ENCODE measurements at places on chromosomes 12 and 14.

- DNase-seq = no peak
Observed at GRCh38 chr12:110282300-110282860, 1.3 kb downstream of the ATP2A2 start.

GRCh38 chr12:5473076-5473782 lies 41.3 kb downstream of the NTF3 start:
- DNase-seq = no peak

DNA sequence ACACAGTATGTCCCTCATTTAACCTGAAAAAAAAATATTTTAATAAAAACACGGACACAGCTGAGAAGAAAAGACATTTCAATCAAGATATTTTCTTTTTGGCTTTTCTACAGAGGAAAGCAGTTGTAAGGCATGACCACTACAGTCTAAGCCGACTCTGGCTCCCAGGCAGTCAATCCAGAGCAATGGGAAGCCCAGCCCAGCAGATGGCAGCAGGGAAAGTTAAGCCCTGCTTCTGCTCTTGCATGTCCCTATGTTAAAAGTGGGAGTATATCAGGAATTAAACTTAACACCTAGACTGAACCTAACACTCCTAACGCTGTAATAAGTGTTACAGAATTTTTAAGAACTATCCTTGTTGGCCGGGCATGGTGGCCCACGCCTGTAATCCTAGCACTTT lies 19.5 kb upstream of the HAL start:
- DNase-seq = no peak

GRCh38 chr12:32847287-32847686 lies 49.3 kb downstream of the PKP2 start:
- no peak for DNase-seq

DNA sequence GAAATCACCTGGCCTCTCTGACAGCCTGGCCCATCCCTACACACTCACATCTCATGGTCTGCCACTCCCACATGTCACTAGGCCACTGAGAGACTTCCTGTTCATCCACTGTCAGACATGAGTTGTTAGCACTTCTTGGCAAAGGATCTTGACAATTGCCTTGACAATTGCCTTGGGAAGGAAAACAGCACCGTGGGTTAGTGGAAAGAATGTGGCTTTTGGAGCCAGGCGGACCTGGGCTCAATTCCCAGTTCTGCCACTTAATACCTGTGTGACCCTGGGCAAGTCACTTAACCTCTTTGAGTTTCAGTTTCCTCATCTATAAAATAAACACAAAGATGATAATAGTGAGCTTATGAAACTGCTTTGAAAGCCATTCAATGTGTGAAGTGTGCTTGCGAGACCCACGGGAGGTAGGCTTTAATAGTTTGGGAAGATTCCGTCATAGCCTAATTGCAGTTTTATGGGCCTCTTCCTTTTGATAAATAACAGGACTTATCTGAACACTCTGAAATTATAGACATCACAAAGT lies 250.4 kb downstream of the C12orf75 start:
- no peak for DNase-seq

DNA sequence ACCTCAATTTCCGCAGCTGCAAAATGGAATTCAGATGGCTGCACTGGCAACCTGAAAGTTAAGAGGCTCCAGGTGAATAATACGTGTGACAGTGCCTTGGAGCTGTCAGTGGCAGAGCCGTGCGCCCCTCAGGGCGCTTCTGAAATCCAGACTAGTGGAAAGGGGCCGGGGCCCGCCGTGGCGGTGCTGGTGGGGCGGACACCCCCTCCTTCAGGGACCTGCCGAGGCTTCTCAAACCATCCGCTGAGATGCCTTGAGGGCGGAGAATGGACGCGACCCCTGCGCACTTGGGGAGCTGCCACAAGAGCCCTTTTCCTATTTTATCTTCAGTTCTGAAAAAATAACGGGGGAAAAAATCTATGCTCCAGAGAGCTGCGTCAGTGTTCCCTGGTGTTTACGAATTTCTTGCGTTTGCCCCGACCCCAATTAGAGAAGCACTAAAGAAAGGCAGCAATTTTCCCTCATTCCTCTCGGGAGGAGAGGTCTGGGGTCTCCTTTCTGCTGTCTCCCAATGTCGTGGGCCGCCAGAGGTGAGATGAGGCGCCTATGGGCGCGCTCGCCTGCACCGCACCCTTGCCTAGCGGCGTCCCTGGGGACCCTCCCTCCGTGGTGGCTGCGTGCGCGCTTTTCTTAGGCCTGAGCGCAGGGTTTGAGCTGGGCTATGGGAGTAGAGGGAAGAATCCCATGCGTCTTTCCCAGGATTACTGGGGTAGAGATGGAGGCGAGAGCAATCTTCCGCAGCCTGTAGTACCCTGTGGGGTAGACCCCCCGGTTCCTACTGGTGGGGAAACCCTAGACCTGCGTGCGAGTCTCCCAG lies 2.2 kb downstream of the NOS1 start:
- DNase-seq = no peak

GRCh38 chr12:33828326-33828725 lies 194.0 kb upstream of the ALG10 start:
- no peak for DNase-seq

DNA sequence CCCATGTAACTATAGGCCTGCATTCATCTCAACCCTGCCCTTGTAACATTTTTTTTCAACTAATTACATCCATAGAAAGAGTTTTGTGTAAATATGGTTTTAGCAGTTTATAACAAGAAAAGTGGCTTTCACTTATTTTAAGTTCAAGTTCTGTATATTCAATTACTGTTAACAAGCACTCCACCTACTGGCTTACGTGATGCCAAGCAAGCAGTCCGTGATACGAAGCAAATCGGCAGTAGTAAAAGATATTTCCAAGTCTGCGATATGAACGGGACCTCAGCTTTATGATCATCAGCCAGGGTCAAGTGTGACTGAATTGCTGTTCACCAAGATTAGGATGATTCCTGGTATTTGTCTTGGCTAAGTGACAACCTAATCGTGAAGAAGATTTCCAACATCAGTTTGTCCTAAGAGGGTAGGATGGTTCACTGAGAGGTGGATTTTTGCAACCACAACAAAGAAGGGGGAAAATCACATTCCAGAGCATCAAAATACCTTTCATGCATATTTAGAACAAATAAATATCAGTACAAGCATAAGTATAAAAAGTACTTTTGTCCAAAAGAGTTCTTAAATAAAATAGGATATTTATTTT lies 456.2 kb downstream of the FOXG1 start:
- no peak for DNase-seq

DNA sequence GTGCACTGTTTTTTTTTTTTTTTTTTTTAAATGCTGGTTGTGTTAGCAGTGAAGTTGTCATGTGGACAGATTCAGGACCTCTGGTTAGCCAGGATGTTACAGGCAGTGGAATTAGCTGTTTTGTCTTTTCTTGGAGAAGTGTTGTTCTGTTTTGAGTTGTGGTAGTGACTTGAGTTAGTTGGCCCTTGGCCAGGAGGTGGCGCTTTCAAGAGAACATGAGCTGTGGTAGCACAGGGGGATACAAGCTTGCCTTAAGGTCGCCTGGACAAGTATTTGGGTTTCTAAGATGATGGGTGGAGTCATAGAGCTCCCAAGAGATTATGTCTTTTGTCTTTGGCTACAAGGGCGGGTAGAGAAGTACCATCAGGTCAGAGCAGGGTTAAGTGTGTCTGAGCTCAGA lies 33.3 kb upstream of the CCDC198 start:
- no peak for DNase-seq

DNA sequence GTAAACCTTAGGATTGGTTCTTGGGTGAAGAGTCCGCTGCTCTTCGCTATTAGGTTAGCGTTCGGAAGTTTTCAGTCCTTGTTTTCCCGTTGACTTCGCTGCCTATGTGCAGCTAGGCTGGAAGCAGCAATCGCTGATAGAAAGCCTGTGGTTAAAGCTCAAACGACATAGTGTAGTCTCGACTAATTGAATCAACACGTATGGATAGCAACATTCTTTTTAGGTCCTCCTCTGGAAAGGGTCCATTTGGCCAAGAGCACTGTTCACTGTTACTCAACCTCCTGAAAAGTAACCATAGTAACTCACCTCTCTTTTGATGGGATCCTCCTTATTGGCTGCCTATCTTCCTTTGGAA lies 355.5 kb downstream of the SNAPC1 start:
- DNase-seq = no peak

- no peak for DNase-seq
Observed at GRCh38 chr14:54709444-54709843, 142.5 kb downstream of the SAMD4A start.

GRCh38 chr14:71705460-71705859 lies 226.8 kb upstream of the RGS6 start:
- DNase-seq = no peak

DNA sequence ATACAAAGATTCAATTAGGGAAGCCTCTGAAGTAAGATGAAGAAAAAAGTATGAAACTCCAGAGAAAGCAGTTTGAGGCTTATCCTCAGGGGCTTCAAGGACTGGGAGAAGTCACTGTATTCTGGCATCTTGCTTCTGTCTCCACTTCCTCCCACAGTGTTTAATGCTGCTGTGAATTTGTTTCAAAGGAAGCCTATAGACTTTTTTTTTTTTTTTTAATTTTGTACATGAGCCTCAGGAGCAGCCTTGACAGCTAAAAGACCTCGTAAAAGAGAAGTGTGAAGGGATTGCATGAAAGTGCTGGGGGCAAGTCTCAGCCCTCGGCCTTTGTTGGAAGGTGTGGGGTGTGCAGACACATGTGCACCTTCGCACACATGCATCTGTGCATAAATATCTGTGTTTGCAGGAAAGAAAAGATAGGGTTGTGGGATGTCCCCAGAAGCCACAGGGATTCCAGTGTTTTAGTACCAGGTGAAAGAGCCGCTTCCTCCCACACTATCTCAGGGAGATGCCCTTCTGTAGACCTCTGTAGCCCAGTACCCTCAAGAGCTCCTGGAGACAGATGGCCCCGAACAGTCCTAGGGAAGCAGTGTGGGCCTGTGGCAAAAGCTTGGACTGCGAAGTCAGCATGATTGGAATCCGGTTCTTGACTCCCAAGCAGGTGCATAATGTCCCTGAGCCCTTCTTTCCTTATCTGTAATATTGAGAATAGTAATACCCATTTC lies 193.5 kb upstream of the BCL2L14 start:
- DNase-seq = no peak

GRCh38 chr14:92895352-92895878 lies 27.5 kb upstream of the CHGA start:
- no peak for DNase-seq

DNA sequence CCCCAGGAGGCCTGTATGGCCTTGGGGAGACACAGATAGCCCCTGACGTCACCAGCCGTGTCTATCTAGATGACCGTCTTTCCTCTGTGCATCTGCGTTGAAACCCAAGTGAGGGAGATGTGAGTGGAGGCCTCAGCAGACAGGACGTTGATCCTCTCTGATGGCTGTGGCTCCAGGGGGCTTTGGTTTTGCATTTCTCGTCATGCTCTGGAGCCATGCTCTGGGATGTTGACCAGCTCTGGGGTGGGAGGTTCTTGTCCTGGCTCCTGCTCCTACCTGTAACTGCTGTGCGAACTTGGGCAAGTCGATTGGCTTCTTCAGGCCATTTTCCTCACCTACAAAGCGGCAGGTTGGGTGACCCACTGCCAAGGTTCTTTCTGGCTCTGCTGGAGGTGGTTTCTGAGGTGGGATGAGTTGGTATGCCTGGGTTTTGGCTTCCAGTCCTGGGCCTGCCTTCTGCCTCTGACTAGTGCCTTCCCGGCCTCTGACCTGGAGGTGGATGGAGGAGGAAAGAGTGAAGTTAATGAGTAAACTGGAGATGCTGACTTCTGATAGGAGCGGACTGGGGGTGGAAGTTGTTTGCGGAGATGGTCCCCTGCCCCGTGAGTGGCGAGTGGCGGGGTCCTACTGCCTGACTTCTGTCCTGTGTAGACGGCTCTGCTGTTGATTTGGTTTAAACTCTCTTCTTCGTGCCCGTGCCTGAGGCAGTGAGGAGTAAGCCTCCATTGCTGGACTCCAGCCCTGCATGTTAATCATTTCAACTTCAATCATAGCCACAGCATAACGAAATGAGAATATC lies 8.4 kb downstream of the TSPAN9 start:
- no peak for DNase-seq

GRCh38 chr12:16634786-16635185 lies 28.8 kb upstream of the LMO3 start:
- no peak for DNase-seq

DNA sequence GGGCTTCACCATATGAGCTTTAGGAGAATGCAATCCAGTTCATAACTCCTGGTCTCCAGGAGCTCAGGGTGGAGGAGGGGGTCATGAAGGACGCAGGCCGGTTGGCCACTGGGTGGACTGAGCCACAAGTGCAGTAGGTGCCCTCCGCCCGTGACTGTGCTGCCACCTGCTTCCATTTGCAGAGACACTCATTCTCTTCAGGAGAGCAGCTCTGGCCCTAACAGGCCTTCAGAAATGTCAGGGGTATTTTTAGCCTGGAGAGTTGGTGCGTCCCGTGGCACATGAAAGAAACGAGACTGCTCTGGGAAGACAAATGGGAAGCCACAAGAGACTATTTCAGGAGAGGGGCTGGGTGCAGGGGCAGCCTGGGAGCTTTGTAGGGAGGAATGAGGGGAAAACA lies 74.6 kb upstream of the MYL2 start:
- DNase-seq = no peak

DNA sequence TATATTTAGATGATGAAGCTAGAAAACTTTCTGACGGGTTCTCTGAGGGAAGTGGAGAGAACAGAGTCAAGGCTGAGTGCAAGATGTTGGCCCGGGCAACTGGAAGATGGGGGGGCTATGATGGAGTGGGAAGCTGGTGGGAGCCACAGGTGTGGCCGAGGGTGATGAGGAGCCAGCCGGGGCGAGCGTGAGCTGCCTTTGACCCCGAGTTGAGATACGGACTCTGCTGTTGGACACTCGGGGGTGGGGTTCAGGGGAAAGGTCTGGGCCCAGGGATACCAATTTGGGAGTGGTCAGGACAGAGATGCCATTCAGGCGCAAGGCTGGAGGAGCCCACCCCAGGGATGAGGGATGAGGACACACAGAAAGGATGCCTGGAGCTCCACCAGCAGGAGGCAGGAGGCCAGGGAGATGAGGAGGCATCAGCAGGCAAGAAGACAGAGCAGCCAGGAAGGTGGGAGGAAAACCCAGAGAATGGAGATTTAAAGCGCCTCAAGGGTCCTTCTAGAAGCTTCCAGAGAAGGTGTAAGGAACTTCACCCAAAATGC lies 9.0 kb downstream of the SCARB1 start:
- DNase-seq = no peak

DNA sequence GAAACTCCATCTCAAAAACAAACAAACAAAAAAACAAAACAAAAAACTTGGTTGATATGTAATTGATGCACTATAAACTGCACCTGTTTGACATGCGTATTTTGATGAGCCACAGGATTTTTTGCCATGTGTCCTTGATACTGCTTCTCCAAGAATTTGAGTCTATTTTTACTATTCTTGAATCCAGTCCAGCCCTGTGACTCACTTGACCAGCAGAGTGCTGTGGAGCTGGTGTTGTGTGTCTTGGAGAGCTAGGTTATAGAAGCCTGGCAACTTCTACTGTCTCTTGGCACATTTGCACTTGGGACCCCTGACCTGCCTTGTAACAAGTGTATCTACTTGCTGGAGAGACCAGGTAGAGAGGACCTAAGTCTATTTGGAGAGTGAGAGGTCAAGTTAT lies 52.0 kb downstream of the KLRG1 start:
- no peak for DNase-seq

GRCh38 chr14:59320763-59321625 lies 132.5 kb downstream of the DAAM1 start:
- DNase-seq = no peak
